ENCODE measurements at places on chromosomes 3 and 15.

- no peak for DNase-seq
Observed at GRCh38 chr3:47385007-47385406, 4.2 kb downstream of the PTPN23 start.

DNA sequence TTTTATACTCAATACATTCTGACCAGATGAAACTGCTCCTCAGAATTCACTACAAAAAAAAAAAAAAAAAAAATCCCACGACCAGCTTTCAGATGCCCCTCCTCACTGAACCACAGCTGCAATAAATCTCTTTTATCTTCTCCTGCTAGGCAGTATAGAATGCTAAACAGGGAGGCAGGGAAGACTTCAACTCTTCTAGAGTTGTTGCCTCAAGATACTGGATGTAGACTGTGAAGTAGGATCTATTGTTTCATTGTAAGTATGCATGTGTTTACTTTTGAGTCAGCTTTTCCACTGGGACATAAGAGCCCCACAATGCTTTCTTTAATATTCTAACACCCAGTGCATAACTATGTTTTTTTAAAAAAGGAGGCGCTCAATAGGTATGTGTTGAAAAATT is 401.4 kb downstream of the TBL1XR1 start:
- no peak for DNase-seq

GRCh38 chr3:99925584-99926230 is 108.0 kb downstream of the CMSS1 start:
- no peak for DNase-seq

GRCh38 chr15:56339594-56339993 is 25.6 kb upstream of the TEX9 start:
- DNase-seq: no peak

- DNase-seq: no peak
Observed at GRCh38 chr15:80507638-80508316, 103.6 kb downstream of the ARNT2 start.

GRCh38 chr3:124963755-124964154 is 29.2 kb upstream of the MUC13 start:
- no peak for DNase-seq

DNA sequence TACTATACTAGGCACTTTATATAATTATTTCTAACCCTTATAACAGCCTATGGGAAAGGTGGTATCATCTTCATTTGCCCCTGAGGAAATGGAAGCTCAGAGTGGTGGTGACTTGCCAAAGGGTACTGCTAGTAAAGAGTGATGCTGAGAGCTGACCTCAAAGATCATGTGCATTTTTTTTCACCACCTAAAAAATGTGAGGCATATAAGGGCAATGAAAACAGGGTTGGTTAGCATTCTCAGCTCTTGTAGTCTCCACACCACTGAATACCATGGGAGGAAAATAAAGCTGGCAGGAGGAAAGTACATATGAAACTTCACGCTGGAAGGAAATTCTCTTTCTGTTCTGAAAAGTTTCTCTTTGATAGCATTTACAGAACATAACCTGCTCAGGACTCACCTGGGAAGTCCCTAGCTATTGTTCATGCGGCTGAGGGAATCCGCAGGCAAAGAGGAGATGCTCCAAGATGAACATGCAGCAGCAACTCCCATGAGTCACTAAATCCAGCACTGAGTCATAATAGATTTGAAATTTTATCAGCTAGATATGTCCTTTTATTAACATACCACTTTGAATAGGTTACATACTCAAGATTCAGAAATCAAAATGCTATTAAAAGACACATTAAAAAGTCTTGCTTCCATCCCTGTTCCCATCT is 17.3 kb downstream of the FAIM start:
- DNase-seq: no peak

- no peak for DNase-seq
Observed at GRCh38 chr3:62551556-62551955, 178.2 kb upstream of the FEZF2 start.
